ENCODE measurements at places on chromosomes 2 and 18. TPM values are rescaled to one million over a fixed set of nuclear protein-coding genes. Genes with fewer than 3 reads are reported as not detected.

DNA sequence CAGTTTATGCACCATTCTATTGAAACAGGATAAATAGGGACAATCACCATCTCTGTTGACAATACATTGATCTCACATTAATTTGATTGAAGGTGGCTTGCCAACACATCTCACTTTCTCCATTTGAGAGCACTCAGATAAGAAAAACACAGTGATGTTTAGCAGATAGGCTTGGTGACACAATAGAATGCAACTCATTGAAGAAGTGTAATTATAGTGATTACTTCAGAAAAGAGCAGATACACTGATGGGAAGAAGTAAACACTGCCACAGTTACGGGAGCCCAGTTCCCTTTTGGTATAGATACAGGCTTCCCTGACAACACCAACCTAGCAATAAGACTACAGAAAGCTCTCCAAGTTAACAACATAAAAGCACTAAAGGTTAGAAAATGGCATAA lies 89.1 kb downstream of the FIGN start:
- DNase-seq = no peak

GRCh38 chr2:174286172-174286571 lies 37.8 kb upstream of the OLA1 start:
- DNase-seq = no peak

GRCh38 chr2:73999881-74000597 lies 15.3 kb downstream of the TET3 start:
- DNase-seq = no peak

GRCh38 chr2:57448816-57449215 lies 597.8 kb upstream of the VRK2 start:
- no peak for DNase-seq

GRCh38 chr2:25539136-25539535 lies 134.2 kb downstream of the DTNB start:
- no peak for DNase-seq

DNA sequence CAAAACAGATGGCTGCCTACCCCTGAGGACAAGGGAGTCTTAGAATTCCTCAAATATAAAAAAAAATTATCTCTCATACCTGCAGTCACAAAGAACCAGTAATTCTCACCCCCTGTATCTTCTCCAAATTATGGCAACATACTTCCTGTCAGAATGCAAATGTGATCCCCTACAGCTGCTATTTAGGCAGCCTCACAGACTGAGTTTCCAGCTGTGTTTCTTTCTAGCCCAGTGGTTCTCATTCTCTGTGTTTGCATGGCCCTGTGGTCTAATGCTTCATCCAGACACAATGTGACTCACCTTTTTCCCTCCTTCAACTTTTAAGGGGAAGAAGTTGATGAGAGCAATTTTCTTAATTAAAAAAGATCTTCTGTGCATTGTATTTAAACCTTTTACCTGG lies 726.3 kb downstream of the TSN start:
- no peak for DNase-seq

DNA sequence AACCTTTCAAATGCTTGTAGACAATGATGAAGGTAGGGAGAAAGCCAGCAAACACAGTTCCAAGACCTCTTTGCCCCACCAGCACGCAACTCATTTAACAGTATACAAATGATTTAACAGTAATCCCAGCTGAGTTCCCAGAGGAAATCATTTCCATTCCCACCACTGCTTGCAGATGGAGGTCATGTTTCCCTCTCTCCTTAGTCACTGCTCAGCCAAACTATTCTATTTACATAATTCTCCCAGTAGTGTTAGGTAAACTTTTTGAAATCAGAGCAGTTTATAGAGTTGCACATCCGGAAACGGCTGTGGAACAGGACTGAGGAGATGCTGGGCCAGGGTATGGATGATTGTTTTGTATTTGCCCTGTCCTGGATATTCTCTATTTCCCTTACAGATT lies 328.5 kb downstream of the FIGN start:
- DNase-seq = no peak

GRCh38 chr18:26992926-26993325 lies 127.4 kb upstream of the AQP4 start:
- no peak for DNase-seq

DNA sequence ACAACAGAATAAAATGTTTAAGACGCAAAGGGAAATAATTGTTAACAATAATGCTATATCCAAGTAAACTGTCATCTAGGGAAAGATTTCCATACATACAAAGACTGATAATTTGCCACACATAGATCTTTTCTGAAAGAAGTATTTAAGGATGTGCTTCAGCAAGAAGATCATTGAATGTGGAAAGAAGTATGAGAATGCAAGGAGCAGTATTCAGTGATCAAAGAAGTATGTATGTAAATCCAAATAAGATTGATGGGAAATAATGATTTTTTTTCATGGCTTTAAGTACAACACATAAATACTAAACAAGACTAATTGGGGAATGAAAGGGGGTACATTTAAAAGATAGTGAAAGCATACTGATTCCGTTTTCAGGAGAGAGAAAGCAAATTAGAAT lies 410.4 kb upstream of the HS6ST1 start:
- DNase-seq = no peak

DNA sequence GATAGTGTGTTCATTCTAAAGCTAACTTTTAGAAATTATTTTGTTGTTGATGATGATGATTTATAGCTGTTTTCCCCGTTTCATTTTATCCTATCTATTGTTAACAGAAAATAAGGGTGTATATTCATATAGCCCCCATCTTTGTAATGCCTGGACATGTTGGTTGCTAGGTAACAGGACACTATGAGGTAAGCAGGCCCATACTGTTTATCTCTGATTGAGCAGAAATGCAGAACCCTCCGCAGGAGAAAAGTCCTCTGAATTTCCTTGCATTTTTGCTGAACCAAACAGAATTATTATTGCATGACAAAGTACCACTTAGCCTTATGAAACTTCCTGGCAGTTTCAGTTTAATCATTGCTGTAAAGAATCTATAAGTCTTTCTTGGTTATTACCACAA lies 339.4 kb downstream of the DCC start:
- no peak for DNase-seq

DNA sequence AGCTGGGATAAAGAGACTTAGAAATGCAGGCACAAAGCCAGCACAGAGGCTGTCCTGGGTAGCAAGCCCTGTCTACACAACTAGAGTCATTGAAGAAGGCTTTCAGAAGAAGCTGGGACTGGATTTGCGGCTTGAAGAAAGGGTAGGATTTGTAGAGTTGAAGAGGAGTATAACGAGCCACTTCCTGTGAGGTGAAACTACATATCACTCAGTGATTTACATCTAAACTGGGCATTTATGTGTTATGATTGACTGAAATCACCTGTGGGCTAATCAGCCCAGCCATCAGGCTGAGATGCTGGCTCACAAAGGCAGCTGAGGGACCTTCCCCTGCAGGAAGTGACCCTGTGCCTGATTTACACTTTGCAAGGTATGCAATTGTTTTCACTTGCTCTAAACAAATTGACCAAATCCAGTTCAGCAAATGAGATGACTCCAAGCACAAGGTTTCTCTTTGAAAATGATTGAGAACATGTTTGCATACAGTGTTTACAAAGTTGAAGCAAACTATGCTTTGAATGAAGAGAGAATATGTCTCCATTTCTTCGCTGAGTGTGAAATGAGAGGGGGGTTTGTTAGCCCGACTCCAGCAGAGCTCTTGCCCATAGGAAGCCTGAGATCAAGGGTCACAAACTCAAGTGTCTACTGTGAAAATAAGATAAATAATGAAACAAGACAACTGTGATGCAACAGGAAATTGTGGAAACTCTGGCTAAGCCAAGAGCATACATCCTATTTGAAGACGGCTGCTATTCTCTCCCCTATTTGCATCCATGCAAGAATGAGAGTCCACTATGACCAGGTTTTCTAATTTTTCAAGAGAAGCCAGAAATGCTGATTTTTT lies 69.3 kb upstream of the HK2 start:
- no peak for DNase-seq

GRCh38 chr2:176280867-176281658 lies 11.8 kb downstream of the MTX2 start:
- no peak for DNase-seq

DNA sequence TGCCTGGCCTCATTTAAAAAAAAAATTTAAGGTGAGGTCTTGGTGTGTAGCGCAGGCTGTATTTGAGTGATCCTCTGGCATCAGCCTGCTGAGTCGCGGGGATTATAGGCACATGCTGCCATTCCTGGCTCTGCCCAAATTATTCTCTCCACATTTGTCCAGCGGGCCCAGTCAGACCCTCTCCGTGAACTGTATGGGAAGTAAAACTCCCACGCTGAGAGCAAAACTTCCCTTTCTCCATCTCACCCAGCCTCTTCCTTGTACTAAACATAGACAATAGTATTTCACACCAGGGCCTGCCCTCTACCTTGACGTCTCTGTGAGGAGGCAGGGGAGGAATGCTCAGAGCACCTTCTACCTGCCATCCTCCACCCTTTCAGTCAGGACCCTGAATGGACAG lies 37.0 kb downstream of the EIF4E2 start:
- no peak for DNase-seq

DNA sequence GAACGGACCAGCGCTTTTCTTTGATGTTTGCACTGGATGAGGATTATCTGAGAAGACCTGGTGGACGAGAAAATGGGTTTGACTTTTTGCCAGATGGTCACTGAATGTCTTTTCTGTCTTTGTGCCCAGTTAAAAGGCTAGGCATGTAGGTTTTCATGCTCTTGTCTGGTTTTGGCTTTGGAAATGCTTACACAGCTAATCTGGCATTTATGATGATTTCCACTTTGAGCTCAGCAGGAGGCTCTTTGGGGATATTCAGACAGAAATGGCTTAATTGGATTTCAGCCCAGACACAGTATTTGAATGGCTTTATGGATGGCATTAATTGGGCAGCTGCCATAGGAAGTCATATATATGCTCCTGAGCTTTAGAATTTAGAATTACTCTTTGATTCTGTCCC lies 59.6 kb downstream of the NCK2 start:
- no peak for DNase-seq

DNA sequence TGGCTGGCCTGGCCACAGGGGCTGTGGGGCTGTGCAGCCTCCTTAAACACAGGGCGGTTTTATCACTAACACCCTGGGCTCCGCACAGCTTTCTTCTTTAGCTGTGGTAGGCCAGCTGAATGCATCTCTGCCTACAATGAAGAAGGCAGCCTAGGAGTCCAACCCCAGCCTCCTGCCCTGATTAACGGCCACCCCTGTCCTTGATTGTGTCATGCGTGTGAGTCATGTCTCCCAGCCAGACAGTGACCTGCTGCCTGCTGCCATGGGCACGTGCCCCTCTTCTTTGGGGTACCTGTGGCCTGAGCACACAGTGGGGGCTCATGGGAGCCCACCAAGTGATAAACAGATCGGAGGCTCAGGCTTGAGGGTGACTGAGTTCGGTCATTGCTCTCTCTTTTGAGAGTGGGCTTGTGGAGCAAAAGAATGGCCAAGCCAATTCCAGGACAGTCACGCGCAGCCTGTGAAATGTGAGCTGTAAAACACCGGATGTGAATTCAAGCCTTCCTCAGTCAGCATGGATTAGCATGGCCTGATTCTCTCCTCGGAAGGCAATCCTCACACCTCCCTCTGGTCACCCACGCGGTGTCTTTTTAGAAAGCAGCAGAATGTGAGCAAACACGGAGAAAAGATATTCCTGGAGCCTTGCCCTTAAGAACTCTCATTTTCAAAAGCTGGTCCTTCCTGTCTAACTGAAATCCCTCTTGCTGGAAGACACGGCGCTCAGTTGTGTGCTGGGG lies 144.1 kb downstream of the CELF4 start:
- no peak for DNase-seq

- DNase-seq = no peak
Observed at GRCh38 chr2:193837111-193837738, 1642.5 kb upstream of the TMEFF2 start.

- no peak for DNase-seq
Observed at GRCh38 chr2:197236816-197237215, 73.8 kb downstream of the ANKRD44 start.

DNA sequence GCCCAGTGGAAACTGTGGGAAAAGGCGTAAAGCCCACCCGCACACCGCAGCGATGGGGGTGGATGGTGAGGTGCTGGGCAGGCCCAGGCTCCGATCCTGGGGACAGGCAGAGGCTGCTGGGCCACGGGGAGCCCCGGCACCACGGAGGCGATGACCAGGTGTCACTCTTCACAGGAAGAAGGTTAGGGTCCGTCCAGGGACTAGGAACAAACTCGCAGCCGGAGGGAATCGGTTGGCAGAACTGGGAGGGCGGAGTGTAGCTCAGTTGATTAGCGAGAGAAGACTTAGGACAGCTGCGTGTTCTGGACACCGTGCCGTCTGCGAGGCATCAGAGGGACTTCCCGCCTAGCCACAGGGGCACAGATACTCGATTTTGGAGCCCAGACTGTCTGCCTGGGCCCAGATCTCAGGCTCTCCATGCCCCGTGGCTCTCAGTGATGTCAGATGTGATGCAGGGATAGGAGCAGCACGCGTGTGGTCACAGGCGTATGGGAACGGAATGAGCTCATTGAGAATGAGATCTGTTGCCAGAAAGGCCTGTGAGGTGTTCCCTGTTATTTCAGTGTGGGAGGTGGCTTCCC lies 16.1 kb upstream of the ALLC start:
- DNase-seq = no peak

GRCh38 chr2:49943944-49944778 lies 789.8 kb upstream of the FSHR start:
- DNase-seq = no peak

- DNase-seq = no peak
Observed at GRCh38 chr2:237734905-237735623, 63.5 kb upstream of the RBM44 start.

DNA sequence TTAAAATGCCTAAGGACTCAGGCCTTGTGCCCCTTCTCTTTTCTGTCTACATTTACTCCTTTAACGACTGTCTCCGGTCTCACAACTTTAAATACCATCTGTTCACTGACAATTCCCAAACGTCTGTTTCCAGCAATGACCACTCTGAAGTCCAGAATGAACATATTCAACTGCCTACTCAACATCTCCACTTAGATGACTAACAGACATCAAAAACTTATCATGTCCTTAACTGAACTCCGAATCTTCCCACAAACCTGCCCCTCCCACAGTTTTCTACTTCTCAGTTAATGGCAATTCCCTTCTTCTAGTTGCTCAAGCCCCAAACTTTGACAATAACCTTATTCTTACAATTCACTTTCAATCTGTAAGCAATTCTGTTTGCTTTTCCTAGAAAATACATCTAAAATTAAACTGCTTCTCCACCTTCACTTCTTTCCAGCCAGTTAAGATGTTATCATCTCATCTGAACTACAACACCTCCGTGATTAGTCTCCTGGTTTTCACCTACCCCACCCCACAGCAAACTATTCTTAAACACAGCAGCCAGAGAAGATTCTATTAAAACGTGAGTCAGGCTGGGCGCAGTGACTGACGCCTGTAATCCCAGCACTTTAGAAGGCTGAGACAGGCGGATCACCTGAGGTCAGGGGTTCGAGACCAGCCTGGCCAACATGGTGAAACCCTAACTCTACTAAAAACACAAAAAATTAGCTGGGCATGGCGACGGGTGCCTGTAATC lies 2.8 kb downstream of the C1D start:
- DNase-seq = no peak

Gene MAL
- total RNA-seq = 124 TPM

Gene GKN2
- total RNA-seq = not detected

Gene TDRD15
- not detected for total RNA-seq

Gene DSC2
- total RNA-seq = 0.08 TPM

Gene CNRIP1
- not detected for total RNA-seq

Gene EHD3
- 3.9 TPM for total RNA-seq

Gene ANTXR1
- not detected for total RNA-seq

Gene PARD3B
- total RNA-seq = 0.33 TPM
